ENCODE measurements at places on chromosomes 3 and 15.

GRCh38 chr3:56342475-56342874, 125.8 kb downstream of the ERC2 start:
- no peak for DNase-seq

GRCh38 chr3:39905788-39906187, 96.4 kb downstream of the MYRIP start:
- DNase-seq, result no peak

GRCh38 chr15:60582370-60583036, 103.6 kb upstream of the ICE2 start:
- no peak for DNase-seq

- DNase-seq, result no peak
Observed at GRCh38 chr15:66214246-66214645, 39.3 kb downstream of the MEGF11 start.

DNA sequence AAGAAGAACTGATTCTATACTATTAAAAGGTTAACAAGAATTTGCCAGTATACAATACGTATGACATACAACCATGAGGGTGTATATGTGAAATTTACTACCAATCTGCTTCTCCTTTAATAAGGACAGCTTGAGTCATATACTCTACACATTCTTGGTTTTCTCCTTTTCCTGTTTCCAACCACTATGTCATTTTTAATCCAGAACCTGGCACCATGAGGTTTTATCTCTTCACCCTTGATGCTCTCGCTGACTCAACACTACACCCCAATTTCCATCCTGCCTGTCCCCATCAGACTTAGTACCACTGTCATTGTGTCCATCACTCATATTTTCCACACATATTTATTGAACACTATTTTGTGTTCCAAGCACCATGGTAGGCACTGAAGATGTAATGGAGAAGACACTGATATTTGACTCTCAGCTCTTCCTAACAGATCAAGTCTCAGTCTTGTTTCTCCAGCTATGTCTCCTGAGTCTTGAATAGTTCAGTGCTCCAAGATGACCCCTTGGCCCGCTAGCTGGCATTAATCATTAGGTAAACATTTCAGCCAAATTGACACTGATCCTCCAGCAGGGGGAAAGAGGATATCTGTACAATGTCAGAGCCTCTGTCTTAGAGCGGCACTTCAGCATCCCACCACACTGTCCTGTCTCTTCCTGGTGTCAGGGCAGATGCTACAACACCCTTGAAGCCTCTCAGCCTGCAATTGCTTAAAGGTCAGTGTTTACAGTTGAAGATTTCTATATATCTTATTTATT, 11.2 kb upstream of the COL8A1 start:
- DNase-seq, result no peak

GRCh38 chr3:140924097-140924873, 17.4 kb upstream of the SLC25A36 start:
- no peak for DNase-seq

DNA sequence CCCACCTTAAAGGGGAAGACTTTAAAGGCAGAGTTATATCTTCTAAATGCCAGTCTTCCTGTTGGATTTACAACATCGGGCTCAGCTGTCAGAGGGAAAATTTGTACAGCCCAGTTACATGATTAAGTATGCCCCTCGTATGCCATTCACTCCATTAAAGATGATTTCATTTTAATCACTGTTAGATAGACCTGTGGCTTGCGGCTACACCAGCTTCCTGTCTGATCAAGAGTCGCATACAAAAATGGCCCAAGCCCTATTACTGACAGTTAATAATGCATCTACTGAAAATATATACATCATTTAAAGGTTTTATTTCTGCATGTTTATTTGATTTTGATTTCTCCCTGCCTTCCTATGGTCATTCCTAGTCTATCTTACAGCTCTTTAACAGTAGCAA, 7.1 kb downstream of the EIF4E3 start:
- no peak for DNase-seq

GRCh38 chr3:32452009-32452408, 50.6 kb downstream of the CMTM6 start:
- DNase-seq, result no peak

GRCh38 chr3:11618904-11619303, 24.8 kb downstream of the VGLL4 start:
- no peak for DNase-seq

- no peak for DNase-seq
Observed at GRCh38 chr3:61899700-61900462, 338.5 kb downstream of the PTPRG start.

DNA sequence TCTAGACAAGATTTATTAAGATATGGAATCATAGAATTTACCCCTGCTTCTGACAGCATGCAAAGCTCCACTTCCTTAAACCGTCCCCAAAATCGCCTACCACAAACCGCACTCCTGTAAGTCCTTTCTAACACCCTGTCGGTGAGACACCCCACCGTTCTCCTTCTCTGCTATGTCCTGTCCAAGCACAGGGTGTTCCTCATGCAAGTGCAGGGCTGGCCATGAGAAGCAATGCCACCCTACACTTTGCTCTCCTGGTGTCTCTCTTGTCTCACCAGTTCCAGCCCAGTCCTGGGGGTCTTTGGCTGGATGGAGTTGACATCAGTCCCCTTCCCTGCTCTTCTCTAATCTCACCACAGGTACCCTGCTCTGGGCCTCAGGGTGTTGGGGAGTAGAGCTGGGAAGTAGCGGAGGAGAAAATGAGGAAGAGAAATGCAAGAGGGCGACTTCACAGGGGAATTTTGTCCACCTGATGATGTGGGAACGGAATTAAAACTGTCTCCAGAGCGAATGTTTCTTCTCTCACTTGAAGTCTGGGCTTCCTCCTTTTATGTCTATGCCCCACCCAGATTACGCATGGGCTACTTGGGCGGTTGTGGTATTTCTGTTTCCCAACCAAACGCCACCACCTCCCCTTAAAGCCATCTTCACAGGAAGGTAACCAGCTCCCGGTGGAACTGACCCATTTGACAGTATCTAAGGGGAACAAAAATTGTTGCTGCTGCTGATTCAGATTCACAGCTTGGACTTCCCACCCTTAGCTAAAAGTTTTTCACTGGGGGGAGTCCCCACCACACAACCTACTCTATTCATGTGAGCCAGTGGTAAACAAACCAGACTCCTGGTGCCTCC, 49.9 kb downstream of the CASR start:
- no peak for DNase-seq

- DNase-seq, result no peak
Observed at GRCh38 chr15:69624155-69624520, 171.5 kb downstream of the RPLP1 start.

- no peak for DNase-seq
Observed at GRCh38 chr3:66177026-66177425, 43.8 kb upstream of the SLC25A26 start.

GRCh38 chr3:13149330-13150108, 76.3 kb upstream of the IQSEC1 start:
- DNase-seq, result no peak

GRCh38 chr3:81013360-81013759, 748.1 kb downstream of the GBE1 start:
- DNase-seq, result no peak

- no peak for DNase-seq
Observed at GRCh38 chr3:49899815-49900214, 3.9 kb downstream of the MST1R start.

GRCh38 chr3:79366414-79366813, 401.4 kb downstream of the ROBO1 start:
- DNase-seq, result no peak
